Ascending aorta (tissue), 2 donors: ENCODE measurements at places on chromosomes 7 and 10.

DNA sequence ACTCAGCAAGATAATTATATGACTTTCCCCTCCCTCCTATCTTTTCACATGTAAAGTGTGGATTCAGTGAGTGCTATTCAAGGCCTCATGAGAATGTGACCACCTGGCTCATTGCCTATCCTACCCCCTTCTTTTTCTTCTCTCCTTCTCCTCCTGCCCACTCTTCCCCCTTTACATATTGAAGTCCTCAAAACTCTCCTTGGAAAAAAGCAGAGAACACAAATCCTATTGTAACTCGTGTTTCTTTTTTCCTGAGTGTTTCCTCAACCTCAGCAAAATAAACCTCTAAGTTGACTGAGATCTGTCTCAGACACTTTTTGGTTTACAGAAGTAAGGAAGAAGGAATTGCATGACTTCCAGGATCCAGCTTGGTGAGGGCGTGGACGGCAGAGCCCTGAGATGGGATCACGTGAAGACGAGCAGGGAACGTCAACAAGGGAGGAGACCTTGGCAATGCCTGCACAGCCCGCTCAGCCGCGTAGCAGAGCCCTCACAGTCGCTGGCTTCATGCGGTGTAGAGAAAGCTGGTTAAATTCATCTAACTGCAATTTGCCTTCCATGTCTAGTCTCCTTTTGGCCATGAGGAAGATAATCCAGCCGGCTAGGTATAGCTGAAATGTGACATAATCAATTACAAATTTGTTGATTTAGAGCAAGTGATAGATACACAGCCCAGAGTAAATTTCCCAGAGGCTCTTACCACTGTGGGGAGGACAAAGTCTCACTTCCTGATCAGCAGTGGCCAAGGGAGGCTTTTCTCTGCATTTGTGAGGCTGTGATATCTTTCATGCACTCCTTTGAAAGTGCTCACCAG lies 75.7 kb downstream of the LYZL2 start:
- DNase-seq, result peak; percentile 80

GRCh38 chr10:29132551-29133111 lies 156.2 kb upstream of the LYZL1 start:
- DNase-seq, result no peak

DNA sequence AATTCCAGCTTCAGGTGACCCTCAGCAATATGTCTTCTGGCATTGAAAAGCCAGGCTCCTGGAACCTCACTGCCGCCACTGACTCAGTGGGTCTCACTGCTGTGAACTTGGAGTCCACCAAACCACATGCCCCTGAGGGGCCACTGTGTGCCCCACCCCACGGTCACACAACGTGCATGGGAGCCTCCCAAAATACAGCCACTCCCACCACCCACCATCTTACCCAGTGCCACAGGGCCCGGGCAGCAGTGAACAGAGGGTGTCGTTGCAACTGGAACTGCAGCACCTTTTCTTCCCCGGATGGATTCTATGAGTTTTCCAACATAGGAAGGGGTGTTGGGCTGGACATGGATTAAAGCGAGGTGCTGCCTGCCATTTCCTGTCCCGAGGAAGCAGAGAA lies 60.1 kb downstream of the ASB13 start:
- DNase-seq, result no peak

DNA sequence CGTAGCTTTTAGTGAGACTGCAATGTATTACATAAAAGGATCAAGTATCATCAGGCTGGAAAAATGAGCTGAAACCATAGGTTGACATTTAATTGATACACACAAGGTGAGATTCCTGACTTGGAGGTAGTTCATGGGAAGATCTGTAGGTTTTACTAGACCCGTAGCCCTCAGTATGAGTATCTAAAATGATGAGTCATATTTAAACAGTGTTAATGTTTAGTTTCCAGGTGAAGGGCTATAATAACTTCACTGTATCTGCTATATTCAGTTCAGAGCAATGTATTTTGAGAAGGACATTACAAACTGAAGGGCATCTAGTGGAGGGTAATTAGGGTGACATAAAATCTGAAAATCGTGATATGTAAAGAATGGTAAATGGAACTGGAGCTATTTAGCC lies 35.0 kb downstream of the ENTPD1 start:
- no peak for DNase-seq

- DNase-seq, result no peak
Observed at GRCh38 chr7:8938044-8938805, 504.8 kb downstream of the NXPH1 start.

GRCh38 chr7:10120936-10121335 lies 852.7 kb upstream of the PHF14 start:
- no peak for DNase-seq

- DNase-seq, result no peak
Observed at GRCh38 chr7:114789161-114789560, 132.7 kb upstream of the MDFIC start.

DNA sequence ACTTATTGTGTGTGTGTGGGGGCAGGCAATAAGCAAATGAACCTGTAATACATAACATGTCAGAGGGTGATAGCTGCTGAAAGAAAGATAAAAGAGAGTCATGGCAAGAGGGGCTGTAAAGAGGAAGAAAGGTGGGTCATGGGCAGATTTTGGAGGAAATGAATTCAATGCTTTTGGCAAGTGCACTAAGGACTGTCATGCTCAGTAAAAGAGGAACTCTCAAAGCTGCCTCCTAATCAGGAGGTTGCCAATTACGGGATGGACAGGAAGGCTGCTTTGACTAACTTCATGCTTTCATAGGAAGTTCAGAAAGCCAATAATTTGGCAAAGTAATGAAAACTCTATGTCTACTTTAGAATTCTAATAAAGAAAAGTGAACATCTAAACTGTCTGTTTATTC lies 401.2 kb downstream of the SH2D4B start:
- no peak for DNase-seq

DNA sequence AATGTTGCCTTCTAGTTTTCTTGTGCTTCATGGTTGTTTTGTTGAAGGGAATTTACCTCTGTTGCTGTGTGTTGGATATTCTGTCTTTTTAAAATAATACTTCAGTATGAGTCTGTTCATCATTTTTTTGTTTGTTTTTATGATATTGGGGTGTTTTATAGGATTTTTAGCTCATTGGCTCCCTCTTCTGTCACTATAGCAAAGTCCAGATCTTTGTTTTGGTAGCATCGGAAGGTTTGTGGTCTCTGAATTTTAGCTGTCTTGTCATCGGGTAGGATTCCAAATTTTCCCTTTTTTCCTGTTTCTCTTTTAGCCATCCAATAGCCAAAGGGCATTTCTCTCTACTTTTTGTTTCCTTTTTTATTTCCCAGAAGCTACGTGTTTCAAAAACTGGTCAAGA lies 91.4 kb downstream of the EXOC4 start:
- DNase-seq, result no peak

- no peak for DNase-seq
Observed at GRCh38 chr7:117616694-117617093, 136.9 kb downstream of the CFTR start.

- DNase-seq, result no peak
Observed at GRCh38 chr10:59724098-59724938, 14.7 kb upstream of the SLC16A9 start.

GRCh38 chr10:47403446-47404318 lies 19.6 kb upstream of the ZNF488 start:
- DNase-seq, result no peak

DNA sequence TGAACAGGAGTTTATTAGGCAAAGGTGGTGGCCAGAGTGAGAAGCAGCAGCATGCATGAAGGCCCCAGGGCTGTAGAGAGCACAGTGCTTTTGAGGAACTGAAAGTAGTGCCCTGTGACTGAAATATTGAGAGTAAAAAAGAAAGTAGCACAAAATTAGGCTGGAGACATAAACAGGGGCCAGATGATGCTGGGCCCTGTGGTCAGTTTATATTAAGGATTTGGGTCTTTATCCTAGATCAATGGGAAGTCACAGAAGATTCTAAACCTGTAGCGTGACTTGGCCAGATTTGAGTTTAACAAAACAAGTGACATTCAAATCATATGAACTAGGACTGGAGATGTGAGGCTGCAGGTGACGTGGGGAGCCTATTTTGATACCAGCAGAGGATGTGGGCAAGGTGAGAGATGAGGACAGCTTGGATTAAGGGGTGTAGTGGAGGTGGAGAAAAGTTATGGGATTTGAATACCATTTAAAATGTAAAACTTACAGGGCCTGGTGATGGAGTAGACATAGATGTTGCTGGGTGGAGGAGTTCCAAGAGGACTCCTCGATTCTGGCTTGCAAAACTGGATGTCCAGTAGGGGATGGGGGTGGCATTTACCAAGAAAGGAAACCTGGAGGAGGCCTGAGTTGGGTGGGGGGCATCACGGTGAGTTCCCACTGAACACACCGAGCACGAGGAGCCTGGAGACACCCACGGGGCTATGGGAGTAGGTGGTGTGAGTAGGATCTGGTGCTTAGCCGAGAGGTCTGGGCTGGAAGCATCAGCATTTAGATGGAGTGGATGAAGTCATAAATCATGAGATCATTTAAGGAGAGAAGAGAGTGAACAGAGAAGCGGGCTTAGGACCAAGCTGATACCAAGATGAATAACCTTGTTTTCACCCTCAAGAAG lies 52.8 kb downstream of the HHEX start:
- DNase-seq, result no peak

- no peak for DNase-seq
Observed at GRCh38 chr7:140902303-140902953, 22.3 kb downstream of the BRAF start.

DNA sequence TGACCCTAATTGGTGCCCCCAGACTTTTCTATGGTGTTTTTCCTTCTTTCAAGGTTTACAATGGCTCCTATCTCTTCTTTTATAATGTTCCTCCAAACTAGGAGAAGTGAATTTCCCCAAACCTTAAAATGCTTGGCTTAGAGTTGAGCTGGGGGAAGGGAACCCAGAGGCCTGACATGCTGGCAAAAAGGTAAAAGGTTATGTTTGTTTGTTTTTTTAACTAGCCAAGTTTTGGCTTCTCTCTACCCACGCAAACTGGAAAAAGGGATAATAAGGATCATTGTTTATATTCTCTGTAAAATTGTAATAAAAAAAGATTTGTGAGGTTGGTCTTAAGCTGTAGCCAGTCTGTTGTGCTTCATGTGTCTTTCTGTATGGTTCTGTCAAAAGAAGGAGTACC lies 477.0 kb downstream of the IPMK start:
- DNase-seq, result no peak

GRCh38 chr7:69076566-69076965 lies 521.7 kb upstream of the AUTS2 start:
- DNase-seq, result no peak

- DNase-seq, result no peak
Observed at GRCh38 chr10:92239151-92239599, 51.7 kb downstream of the CPEB3 start.

DNA sequence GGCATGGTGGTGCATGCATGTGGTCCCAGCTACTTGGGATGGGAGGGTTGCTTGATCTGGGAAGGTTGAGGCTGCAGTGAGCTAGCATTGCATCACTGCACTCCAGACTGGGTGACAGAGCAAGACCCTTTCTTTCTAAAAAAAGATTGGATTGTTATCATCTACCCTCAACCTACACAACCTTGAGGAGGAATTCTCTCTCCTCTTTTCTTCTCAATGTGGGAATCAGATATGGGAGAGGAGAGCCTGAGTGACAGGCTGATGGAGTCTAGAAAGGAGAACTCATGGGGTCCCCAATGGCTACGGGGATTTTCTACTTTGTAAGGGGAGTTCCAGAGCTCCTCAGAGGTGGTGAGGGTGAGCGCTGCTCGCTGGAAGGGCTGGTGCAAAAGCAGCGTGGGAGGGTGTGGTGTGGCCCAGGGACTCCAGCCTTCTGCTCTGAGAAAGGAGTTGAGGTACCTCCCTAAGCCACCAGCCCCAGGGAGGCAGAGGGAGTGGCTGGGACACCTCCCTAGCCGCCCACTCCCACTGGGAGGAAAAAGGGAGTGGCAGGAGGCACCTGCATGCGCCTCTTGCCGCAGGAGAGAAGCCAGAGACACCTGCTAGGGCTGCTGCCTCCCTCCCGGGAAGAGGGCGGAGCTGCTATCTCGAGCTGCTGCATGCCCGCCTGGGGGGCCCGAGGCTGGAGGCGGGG lies 48.4 kb downstream of the GATA3 start:
- no peak for DNase-seq

DNA sequence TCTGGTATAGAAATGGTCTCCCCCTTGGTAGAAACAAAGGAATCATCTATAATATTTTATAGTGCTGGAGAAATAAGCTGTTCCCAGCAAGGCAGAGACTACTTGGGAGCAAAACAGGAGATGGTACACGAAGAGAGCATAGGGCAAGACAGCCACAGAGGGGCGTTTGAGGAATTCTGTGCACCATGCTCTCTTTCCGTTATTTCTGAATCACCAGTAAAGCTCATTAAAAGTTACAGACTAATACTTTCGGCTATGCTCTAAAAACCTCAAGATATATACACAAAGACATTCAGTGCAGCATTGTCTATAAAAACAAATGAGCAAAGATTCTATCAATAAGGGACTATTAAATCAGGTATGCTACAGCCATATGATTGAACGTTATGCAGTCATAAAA lies 68.5 kb upstream of the FHIP2A start:
- DNase-seq, result no peak

GRCh38 chr7:128443831-128444600 lies 11.7 kb upstream of the HILPDA start:
- DNase-seq, result peak; percentile 42

- no peak for DNase-seq
Observed at GRCh38 chr10:131041441-131041840, 270.1 kb downstream of the TCERG1L start.

- no peak for DNase-seq
Observed at GRCh38 chr10:5448333-5449001, 36.1 kb downstream of the NET1 start.

GRCh38 chr10:55641601-55642000 lies 719.5 kb downstream of the ZWINT start:
- no peak for DNase-seq

DNA sequence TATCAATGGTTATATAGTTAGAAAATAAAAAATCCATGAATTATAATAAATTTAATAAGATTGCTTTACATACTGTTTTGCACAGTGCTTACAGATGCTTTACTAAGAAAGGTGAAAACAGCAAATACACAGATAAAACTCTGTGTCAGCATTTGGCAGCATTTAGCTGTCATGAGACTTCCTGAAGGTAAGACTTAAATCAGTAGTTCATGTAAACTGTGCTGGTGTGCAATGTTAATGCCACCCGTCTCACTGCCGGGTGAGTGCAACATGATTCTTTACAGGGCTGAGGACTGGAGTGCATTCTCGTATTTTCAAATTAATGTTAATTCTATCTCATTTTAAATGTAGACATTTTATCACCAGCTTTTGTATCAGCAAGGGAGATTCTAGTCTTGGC lies 326.2 kb upstream of the POT1 start:
- DNase-seq, result no peak

- DNase-seq, result no peak
Observed at GRCh38 chr7:7859411-7859810, 109.2 kb upstream of the GLCCI1 start.
